Sigmoid colon (tissue), 7 donors: ENCODE measurements at places on chromosomes 12 and 14. TPM values are rescaled to one million over a fixed set of nuclear protein-coding genes. Genes with fewer than 3 reads are reported as not detected.

- H3K27me3 ChIP-seq, result no peaks in the 10 kb centered on the region
- no peaks in the 10 kb centered on the region for H3K4me1 ChIP-seq
- H3K27ac ChIP-seq, result no peak overlapping the region
- H3K36me3 ChIP-seq, result no peaks in the 10 kb centered on the region
- no peak for DNase-seq
- no peak overlapping the region for H3K4me3 ChIP-seq
Measured at GRCh38 chr14:27863166-27863565, 903.4 kb upstream of the FOXG1 start.

GRCh38 chr12:123836292-123836691 is 74.2 kb downstream of the DNAH10 start:
- H3K36me3 ChIP-seq, result no peaks in the 10 kb centered on the region
- DNase-seq, result no peak
- no peaks in the 10 kb centered on the region for H3K4me1 ChIP-seq
- no peak overlapping the region for H3K27ac ChIP-seq
- no peaks in the 10 kb centered on the region for H3K27me3 ChIP-seq
- no peak overlapping the region for H3K4me3 ChIP-seq

GRCh38 chr12:2390850-2391390 is 338.1 kb downstream of the CACNA1C start:
- no peaks in the 10 kb centered on the region for H3K27me3 ChIP-seq
- H3K36me3 ChIP-seq, result no peaks in the 10 kb centered on the region
- H3K4me1 ChIP-seq, result peaks cover 71% of the 10 kb centered on the region
- H3K27ac ChIP-seq, result peak overlapping the region; percentile 79
- H3K4me3 ChIP-seq, result no peak overlapping the region
- DNase-seq, result no peak

GRCh38 chr12:113260127-113260526 is 38.9 kb downstream of the TPCN1 start:
- H3K4me3 ChIP-seq, result no peak overlapping the region
- peak; percentile 56 for DNase-seq
- peaks cover 12% of the 10 kb centered on the region for H3K36me3 ChIP-seq
- peak overlapping the region; percentile 63 for H3K27ac ChIP-seq
- no peaks in the 10 kb centered on the region for H3K4me1 ChIP-seq

- DNase-seq, result no peak
- no peaks in the 10 kb centered on the region for H3K36me3 ChIP-seq
- H3K4me1 ChIP-seq, result no peaks in the 10 kb centered on the region
- no peak overlapping the region for H3K27ac ChIP-seq
Measured at GRCh38 chr12:105616971-105617540, 286.6 kb downstream of the C12orf75 start.

DNA sequence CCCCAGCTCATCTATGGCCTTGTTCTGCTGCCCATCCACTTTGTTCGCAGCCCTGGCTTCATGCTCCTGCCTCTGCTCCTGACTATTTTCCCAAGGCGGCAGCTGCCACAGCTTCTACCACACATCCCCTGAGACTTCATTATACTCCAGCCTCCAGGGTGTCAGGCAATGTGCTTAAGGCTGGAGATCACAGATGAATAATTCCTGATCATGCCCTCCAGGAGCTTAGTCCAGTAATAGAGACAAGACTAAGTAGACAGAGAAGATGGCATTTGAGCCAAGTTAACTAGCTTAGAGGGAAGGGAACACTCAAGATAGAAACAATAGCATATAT is 7.1 kb downstream of the TAPBPL start:
- peaks cover 75% of the 10 kb centered on the region for H3K36me3 ChIP-seq
- no peak overlapping the region for H3K27ac ChIP-seq
- H3K4me3 ChIP-seq, result no peak overlapping the region
- no peaks in the 10 kb centered on the region for H3K4me1 ChIP-seq

- H3K36me3 ChIP-seq, result no peaks in the 10 kb centered on the region
- no peaks in the 10 kb centered on the region for H3K4me1 ChIP-seq
- no peak overlapping the region for H3K27ac ChIP-seq
- H3K27me3 ChIP-seq, result peaks cover 4% of the 10 kb centered on the region
- DNase-seq, result no peak
Measured at GRCh38 chr12:114895827-114896226, 211.9 kb upstream of the TBX3 start.

GRCh38 chr12:4164188-4164558 is 109.4 kb upstream of the CCND2 start:
- no peak for DNase-seq
- peak overlapping the region; percentile 46 for H3K27ac ChIP-seq
- no peaks in the 10 kb centered on the region for H3K36me3 ChIP-seq
- H3K27me3 ChIP-seq, result no peaks in the 10 kb centered on the region
- peak overlapping the region; percentile 45 for H3K4me3 ChIP-seq

GRCh38 chr12:81888961-81889360 is 129.8 kb upstream of the PPFIA2 start:
- no peak overlapping the region for H3K27ac ChIP-seq
- H3K27me3 ChIP-seq, result no peaks in the 10 kb centered on the region
- no peaks in the 10 kb centered on the region for H3K4me1 ChIP-seq
- no peaks in the 10 kb centered on the region for H3K36me3 ChIP-seq
- DNase-seq, result no peak

The PMCH gene
- not detected for total RNA-seq

The LPCAT3 gene
- total RNA-seq, result 27.0 TPM

The PELI2 gene
- 27.8 TPM for total RNA-seq

The ENDOU gene
- total RNA-seq, result 1.6 TPM

The PLEKHG7 gene
- not detected for total RNA-seq
